HFFc6 (cell line): ENCODE measurements at places on chromosomes 7 and 10. TPM values are rescaled to one million over a fixed set of nuclear protein-coding genes. Genes with fewer than 3 reads are reported as not detected.

WDR86 gene
- total RNA-seq: not detected in 2 replicates

AKR1D1 gene
- not detected in 3 replicates for total RNA-seq

PROSER2 gene
- 1.8 to 3.1 TPM (median 2.2 TPM) in 3 replicates for total RNA-seq

HOXA11 gene
- 33.7 to 37.2 TPM (median 34.3 TPM) in 3 replicates for total RNA-seq

KCP gene
- total RNA-seq: 0.07 TPM in 1 of 3 replicates, not detected in the others

BAMBI gene
- total RNA-seq: 1.8 to 2.0 TPM (median 1.9 TPM) in 3 replicates

FEZF1 gene
- total RNA-seq: not detected in 3 replicates

HECW1 gene
- total RNA-seq: 4.7 to 6.9 TPM (median 5.2 TPM) in 3 replicates

GPR26 gene
- total RNA-seq: not detected in 3 replicates

ADCYAP1R1 gene
- total RNA-seq: not detected in 3 replicates

UCN3 gene
- not detected in 3 replicates for total RNA-seq

STAG3 gene
- total RNA-seq: 0.27 to 0.82 TPM (median 0.65 TPM) in 3 replicates

ENTPD1 gene
- total RNA-seq: not detected in 3 replicates

CH25H gene
- total RNA-seq: 0.09 to 0.25 TPM in 2 of 3 replicates, not detected in the other

ELMO1 gene
- total RNA-seq: not detected in 3 replicates

ACHE gene
- 0.09 to 0.24 TPM in 2 of 3 replicates, not detected in the other for total RNA-seq

HGF gene
- total RNA-seq: 0.63 to 5.6 TPM (median 0.99 TPM) in 3 replicates

FAM25C gene
- not detected in 3 replicates for total RNA-seq

RBM20 gene
- not detected in 3 replicates for total RNA-seq

ZNF365 gene
- 10.2 and 11.2 TPM in 2 replicates for total RNA-seq

GOLGA7B gene
- not detected in 3 replicates for total RNA-seq

BAZ1B gene
- total RNA-seq: 51.1 to 62.5 TPM (median 62.1 TPM) in 3 replicates

CCL24 gene
- not detected in 3 replicates for total RNA-seq

SPDYE16 gene
- 0.07 TPM in 1 of 3 replicates, not detected in the others for total RNA-seq

ANKRD7 gene
- total RNA-seq: 0.39 TPM in 1 of 3 replicates, not detected in the others

GIMAP7 gene
- not detected in 3 replicates for total RNA-seq

PON3 gene
- not detected in 2 replicates for total RNA-seq

UCMA gene
- not detected in 3 replicates for total RNA-seq

ARHGAP19 gene
- 5.2 to 9.9 TPM (median 6.5 TPM) in 3 replicates for total RNA-seq

EBF3 gene
- total RNA-seq: 0.20 TPM in 1 of 2 replicates, not detected in the other

CALHM3 gene
- not detected in 2 replicates for total RNA-seq

AKR1C4 gene
- not detected in 3 replicates for total RNA-seq

ELN gene
- total RNA-seq: 5.9 and 25.8 TPM in 2 replicates

MORN4 gene
- 9.6 to 12.0 TPM (median 9.8 TPM) in 3 replicates for total RNA-seq

SNCG gene
- total RNA-seq: 2.4 to 3.0 TPM (median 2.6 TPM) in 3 replicates

HSPB1 gene
- 1,016 to 1,216 TPM (median 1,154 TPM) in 3 replicates for total RNA-seq

ADAM12 gene
- total RNA-seq: 5.5 to 12.9 TPM (median 9.0 TPM) in 3 replicates

POM121C gene
- 42.6 to 47.7 TPM (median 46.2 TPM) in 3 replicates for total RNA-seq

PTPRE gene
- 0.15 TPM in 1 of 3 replicates, not detected in the others for total RNA-seq

FXYD4 gene
- total RNA-seq: not detected in 2 replicates

LMBR1 gene
- 31.9 to 36.2 TPM (median 35.8 TPM) in 3 replicates for total RNA-seq

TMEM213 gene
- not detected in 3 replicates for total RNA-seq

CDNF gene
- 0.52 to 1.3 TPM (median 1.1 TPM) in 3 replicates for total RNA-seq

ASB15 gene
- total RNA-seq: not detected in 3 replicates

FAM13C gene
- not detected in 3 replicates for total RNA-seq
